NCI-H526 treated with DMSO at 0.1 percent for 48 hours (cell line): ENCODE measurements at places on chromosomes 12 and 14.

- DNase-seq, result no peak
Observed at GRCh38 chr14:60093606-60094005, 1.9 kb downstream of the PCNX4 start.

GRCh38 chr12:50197297-50197727 lies 30.1 kb upstream of the CERS5 start:
- no peak for DNase-seq

- no peak for DNase-seq
Observed at GRCh38 chr14:38799671-38800070, 303.4 kb downstream of the SEC23A start.

DNA sequence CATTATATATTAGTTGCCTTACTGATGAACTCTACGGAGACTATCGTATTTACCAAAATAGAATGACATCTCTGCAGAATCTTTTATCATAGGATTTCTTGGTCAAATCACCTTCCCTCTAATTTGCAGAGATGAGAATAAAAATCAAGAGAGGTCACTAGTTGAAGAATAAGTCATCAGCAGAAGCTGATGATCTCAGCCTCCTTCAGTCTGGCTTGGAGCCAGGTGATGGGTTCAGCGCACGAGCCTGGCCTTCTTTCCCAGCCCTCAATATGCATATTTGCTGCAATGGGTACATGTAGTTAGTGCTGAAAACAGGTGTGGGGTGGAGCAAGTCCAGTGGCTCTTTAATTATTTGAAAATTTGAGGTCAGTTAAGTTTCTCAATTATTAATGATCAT lies 19.2 kb upstream of the EMP1 start:
- no peak for DNase-seq

DNA sequence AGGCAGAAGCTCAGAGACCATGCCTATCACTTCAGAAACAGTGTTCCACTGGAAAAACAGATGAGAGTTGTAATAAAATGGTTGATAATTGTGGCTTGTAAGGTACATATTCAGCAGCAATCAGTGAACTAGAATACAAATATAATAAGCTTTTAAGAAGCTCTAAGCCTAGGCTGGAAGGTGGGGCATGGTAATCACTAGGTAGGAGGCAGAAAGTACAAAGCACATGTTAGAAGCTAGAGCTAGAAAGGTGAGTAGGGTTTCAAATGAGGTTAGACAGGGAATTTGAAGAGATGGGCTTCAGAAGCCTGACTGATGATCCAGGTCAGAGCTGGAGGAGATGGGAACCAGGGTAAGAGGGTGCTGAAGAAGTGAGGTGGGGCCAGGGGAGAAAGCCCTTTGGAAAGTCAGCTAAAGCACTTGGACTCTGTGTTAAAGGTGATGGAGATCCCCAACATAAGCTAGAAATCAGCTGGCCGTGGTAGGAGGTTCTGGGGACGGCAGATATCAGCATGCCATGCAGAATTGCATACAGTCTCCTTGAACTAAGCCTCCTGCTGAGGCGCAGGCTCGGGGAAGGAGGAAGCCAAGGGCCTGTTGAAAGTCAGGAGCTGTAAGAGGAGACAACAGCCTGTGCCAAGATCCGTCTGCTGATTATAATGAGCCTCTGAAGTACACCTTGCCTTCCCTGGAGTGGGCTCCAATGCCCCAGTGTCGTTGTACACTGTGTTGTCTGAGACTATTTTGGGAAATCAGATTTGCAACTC lies 659.4 kb downstream of the BCL11B start:
- no peak for DNase-seq

- no peak for DNase-seq
Observed at GRCh38 chr12:107277855-107278254, 184.5 kb upstream of the CRY1 start.
